ENCODE measurements at places on chromosomes 5 and 9.

DNA sequence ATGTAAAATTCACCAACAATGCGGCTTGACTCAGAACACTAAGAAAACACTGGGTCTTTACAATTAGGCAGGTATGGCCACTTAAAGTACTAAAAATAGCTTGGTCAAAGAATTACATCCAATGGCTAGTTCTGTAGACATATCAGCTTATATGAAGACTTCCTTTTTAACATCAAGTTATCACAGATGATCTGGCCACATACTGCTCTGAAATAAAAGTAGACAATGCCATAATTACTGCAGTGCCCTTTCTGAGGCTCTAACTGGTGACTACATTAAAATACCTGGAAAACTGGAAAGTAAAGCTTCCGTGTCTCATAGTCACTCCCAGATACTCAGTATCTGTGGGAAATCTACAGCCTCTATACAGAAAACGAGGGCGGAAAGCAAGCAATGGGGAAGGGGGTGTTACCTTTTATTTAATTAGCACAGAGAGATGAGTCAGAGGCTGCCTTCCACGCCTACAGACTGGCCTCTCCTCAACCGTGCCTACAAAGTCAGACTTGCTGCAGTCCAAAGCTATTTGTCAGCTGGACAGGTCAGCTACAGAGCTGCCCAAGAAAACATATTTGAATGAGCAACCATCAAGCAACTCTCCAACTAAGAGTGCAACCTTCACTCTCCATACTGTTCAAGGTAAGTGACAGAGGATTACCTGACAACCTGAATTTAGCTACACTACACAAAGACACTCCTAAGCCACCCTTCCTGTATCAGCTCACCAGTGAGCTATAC, 8.7 kb downstream of the SERINC5 start:
- peak; percentile 89 for DNase-seq

DNA sequence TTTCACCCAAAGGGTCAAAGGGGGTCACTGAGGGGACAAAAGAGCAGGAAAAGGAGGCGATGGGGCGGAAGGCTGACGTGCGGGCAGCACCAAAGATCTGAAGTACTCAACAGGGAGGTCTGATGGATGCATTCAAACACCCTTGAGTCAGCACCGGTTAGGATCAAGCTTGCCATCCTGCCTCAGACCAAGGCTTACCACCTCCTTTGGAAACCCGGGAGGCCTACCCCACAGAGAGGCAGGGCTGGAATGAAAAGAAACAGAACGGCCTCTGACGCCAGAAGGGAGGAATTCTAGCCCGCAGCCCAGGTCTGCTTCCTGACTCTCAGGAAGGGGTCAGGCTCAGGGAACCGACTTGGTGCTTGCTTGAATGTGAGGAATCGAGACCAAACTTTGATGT, 125.6 kb downstream of the PAPPA start:
- no peak for DNase-seq

GRCh38 chr5:31334061-31334860, 140.8 kb downstream of the CDH6 start:
- DNase-seq = peak; percentile 72

GRCh38 chr5:77155179-77155785, 55.2 kb upstream of the PDE8B start:
- no peak for DNase-seq

GRCh38 chr5:30287890-30288289, 905.6 kb upstream of the CDH6 start:
- DNase-seq = no peak

- no peak for DNase-seq
Measured at GRCh38 chr9:93009337-93010015, 49.0 kb upstream of the SUSD3 start.

DNA sequence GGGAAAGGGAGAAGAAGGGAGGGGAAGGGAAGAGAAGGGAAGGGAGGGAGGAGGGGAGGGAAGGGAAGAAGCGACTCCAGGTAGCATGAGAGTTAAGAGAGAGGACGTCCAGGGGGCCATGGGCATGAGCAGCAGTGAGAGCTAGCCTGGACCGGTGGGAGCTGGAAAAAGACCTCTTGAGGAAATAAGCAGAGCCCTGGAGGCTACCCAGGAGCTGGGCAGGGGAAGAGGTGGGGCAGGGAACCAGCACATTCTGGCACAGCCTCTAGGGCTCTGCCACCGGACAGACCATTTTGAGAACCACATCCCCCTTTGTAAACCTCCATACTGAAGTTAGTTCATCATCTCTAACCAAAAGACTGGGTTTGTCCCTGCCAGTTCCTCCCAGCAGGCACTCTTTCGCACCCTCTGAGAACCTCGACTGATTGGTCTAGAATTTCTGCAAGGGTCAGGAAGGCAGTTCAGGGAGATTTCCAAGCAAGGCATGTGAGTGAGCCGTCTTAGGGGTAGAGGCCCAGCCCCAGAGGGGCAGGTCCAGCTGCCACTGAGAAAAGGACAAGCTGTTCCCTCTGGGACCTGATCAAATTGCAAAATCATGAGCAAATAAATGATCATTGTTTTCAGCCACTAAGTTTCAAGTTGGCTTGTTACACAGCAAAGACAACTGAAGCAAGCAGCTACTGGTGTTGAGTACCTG, 11.6 kb downstream of the NAIF1 start:
- DNase-seq = no peak

DNA sequence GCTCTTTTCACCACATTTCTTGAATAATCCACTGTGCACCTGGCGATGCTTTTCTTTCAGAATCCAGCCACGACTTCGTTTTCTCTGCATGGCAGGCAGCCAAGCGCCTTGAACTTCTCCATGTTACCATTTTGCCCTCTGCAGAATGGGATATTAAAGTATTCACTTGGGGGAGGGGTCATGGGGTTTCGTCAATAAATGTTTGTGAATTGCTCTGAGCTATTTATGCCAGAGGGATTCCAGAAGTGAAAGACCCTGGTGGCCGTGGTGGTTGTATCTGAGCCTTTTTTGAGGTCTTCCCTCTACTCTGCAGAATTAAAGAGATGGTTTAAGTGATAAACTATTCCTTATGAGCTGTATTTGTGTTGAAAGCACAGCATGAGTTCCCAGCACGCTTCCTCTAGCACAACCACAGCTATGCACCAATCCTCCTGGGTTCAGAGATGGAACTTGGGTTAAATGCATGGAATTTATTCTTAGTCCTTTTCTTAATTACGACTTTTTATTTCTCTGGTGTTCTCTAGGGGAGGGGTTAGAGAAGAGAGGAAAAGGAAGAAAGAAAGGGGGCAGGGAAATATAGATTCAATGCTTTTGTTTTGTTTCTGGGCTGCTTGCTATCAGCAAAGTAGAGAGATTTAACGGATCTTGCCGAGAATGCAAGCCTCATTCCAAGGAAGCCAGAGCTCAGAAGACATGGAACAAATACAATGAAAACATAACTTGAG, 478.2 kb upstream of the TNC start:
- DNase-seq = peak; percentile 98

GRCh38 chr5:160359816-160360215, 10.6 kb downstream of the C1QTNF2 start:
- no peak for DNase-seq

DNA sequence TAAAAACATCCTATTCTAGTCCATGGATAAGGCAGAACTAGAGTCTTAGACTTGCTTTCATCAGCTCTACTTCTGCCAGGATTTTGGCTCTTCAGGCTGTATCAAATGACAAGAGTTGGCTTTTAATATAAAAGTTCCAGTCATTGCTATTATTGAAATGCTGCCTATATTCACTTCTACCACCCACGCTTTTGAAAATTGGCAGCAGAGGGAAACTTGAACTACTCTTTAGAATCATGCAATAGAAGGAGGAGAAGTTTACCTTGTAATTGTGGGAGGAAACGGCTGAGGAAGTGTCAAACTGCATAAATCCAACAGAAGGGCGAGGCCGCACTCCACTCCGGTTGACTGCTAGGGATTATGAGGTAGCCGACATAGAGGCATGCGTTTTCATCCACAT, 122.6 kb upstream of the BASP1 start:
- DNase-seq = no peak

GRCh38 chr9:88724331-88724730, 189.4 kb downstream of the NXNL2 start:
- no peak for DNase-seq

DNA sequence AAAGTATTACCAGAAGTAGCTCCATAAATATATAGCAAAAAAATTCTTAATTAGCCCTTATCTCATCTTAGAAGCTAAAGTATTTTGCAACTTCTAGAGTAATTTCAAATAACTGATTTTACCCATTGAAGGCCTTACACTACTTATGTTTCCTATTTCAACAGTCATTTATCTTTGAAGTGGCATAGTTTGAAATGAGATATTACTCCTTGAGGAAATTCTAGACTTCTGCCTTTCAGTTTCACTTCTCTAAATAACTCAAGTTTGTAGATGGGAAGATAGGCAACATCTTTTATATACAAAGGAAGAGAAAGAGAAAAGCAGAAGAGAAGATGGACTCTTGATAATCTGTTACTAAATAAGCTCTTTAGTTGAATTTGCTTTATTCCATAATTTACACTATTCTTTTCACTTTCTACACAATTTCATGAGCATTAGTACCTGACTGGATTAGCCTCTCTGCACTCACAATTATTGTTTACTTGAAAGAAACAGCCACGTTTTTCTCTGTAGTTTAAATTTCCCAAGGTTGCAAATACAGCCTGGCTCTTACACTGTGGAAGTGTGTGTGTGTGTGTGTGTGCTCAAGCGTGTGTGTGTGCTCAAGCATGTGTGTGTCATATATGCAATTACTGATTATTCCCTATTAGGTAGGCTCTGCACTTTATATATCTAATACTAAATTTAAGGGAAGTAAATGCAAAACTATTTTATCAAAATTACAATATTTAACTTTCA, 60.6 kb upstream of the EMB start:
- DNase-seq = no peak

DNA sequence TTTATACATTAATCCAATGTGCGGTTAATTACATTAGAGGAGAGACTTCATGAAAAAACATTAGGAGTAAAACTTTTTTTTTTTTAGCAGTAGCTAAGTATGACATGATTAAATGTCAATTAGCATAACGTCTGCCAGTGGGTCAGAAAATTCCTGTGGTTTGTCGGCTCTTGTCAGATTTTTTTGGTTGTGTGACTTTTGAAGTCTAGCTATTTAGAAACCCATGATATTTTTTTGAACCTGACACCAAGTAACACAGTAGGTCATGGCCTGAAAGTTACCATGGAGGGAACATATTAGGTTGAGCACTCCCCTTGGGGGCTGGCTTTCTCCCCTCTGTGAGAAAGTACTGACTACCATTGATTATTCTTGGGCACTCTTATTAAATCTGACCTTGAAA, 84.8 kb upstream of the ALDH1A1 start:
- peak; percentile 40 for DNase-seq

DNA sequence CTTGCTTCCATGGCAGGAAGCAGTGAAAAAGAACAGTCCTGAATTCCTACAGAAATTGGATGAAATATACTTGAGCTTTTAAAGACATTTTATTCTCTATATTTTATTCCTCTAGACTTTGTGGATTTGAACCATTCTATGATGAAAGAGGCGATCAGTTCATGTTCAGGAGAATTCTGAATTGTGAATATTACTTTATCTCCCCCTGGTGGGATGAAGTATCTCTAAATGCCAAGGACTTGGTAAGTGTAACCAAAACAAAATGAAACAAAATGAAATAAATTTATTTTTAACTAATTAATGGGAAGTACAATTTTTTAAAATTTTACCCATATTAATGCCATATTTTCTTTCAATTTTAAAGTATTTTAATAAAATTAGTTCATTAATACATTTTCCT, 34.1 kb downstream of the STARD4 start:
- DNase-seq = no peak

GRCh38 chr5:142080248-142080647, 28.3 kb upstream of the NDFIP1 start:
- no peak for DNase-seq

- DNase-seq = no peak
Measured at GRCh38 chr9:131203431-131204218, 72.7 kb downstream of the FAM78A start.

DNA sequence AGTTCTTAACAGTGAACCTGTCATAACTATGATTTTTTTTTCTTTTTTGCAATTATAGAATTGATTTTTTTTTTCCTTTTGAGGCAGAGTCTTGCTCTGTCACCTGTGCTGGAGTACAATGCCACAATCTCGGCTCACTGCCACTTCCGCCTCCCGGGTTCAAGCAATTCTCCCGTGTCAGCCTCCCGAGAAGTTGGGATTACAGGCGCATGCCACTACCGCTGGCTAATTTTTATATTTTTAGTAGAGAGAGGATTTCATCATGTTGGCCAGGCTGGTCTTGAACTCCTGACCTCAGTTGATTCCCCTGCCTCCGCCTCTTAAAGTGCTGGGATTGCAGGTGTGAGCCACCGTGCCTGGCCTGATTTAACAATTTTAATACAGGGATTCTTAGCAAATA, 21.4 kb downstream of the UGCG start:
- DNase-seq = no peak

GRCh38 chr5:116358911-116359418, 215.7 kb downstream of the SEMA6A start:
- DNase-seq = no peak

GRCh38 chr5:115920171-115920725, 42.0 kb upstream of the LVRN start:
- no peak for DNase-seq
